ENCODE measurements at places on chromosomes 5 and 9.
A peak's percentile ranks its signal among the peaks of the same experiment; 100 is the strongest.

GRCh38 chr5:11941566-11941965 lies 37.3 kb upstream of the CTNND2 start:
- no peak overlapping the region for H3K27ac ChIP-seq
- DNase-seq = no peak
- H3K27me3 ChIP-seq = peaks cover 5% of the 10 kb centered on the region
- H3K4me3 ChIP-seq = no peak overlapping the region
- no peaks in the 10 kb centered on the region for H3K36me3 ChIP-seq

DNA sequence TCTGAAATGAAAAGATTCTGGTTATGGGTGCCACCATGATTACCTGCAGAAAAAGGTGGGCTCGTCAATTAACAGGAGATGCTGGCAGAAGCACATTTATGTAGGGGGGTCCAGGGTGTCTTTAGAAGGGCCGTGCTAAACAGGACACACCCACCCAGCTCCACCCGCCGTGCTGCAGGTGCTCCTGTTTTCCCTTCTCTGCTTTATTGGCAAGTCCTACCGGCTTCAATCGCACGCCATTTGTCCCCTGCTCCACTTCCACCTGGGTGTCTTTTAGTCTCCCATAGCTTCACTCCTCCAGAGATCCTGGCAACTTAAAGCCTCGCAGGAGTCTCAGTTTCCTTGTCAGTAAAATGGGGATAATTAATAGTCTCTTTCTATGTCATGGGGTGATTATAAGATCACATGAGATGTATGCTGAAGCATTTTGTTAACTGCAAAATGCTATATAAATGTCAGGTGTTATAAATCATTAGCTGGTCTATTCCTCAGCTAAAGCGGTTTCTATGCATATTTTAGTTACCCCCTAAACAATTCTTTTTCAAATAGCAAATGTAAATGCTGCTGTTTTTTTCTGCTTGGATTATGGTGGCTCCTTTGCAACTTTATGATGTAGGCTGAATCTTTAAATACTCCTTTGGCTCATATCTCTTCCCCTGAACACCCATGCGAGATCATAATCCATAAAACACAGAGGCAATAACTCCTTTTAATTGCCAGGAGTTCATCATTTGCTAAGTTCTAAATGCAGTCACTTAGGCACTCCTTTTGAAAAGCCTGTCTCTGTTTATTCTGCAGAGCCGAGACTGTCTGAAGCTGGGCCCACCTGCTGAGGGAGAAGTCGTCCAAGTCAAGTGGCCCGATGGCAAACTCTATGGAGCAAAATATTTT lies 406.9 kb downstream of the KDM4C start:
- no peaks in the 10 kb centered on the region for H3K27me3 ChIP-seq
- H3K27ac ChIP-seq = peak overlapping the region; percentile 73
- peaks cover 22% of the 10 kb centered on the region for H3K36me3 ChIP-seq
- H3K4me1 ChIP-seq = peaks cover 53% of the 10 kb centered on the region
- DNase-seq = no peak

GRCh38 chr5:17238521-17239041 lies 21.1 kb downstream of the BASP1 start:
- peaks cover 77% of the 10 kb centered on the region for H3K36me3 ChIP-seq
- peaks cover 9% of the 10 kb centered on the region for H3K27me3 ChIP-seq
- peak overlapping the region; percentile 93 for H3K27ac ChIP-seq
- no peak for DNase-seq
- H3K4me3 ChIP-seq = no peak overlapping the region
- peaks cover 22% of the 10 kb centered on the region for H3K4me1 ChIP-seq

- peaks cover 28% of the 10 kb centered on the region for H3K4me1 ChIP-seq
- peaks cover 22% of the 10 kb centered on the region for H3K36me3 ChIP-seq
- no peak overlapping the region for H3K4me3 ChIP-seq
- peaks cover 7% of the 10 kb centered on the region for H3K27me3 ChIP-seq
- DNase-seq = no peak
- no peak overlapping the region for H3K27ac ChIP-seq
Observed at GRCh38 chr9:19552282-19553105, 143.7 kb downstream of the ACER2 start.

- H3K4me3 ChIP-seq = no peak overlapping the region
- H3K4me1 ChIP-seq = peaks cover 13% of the 10 kb centered on the region
- H3K36me3 ChIP-seq = no peaks in the 10 kb centered on the region
- peaks cover 9% of the 10 kb centered on the region for H3K27me3 ChIP-seq
- no peak for DNase-seq
Observed at GRCh38 chr9:115747731-115748130, 405.9 kb upstream of the PAPPA start.

GRCh38 chr5:175796536-175797499 lies 74.6 kb upstream of the CPLX2 start:
- H3K36me3 ChIP-seq = no peaks in the 10 kb centered on the region
- peak overlapping the region; percentile 76 for H3K4me3 ChIP-seq
- H3K27me3 ChIP-seq = peaks cover 41% of the 10 kb centered on the region
- peak; percentile 97 for DNase-seq
- H3K4me1 ChIP-seq = peaks cover 29% of the 10 kb centered on the region

DNA sequence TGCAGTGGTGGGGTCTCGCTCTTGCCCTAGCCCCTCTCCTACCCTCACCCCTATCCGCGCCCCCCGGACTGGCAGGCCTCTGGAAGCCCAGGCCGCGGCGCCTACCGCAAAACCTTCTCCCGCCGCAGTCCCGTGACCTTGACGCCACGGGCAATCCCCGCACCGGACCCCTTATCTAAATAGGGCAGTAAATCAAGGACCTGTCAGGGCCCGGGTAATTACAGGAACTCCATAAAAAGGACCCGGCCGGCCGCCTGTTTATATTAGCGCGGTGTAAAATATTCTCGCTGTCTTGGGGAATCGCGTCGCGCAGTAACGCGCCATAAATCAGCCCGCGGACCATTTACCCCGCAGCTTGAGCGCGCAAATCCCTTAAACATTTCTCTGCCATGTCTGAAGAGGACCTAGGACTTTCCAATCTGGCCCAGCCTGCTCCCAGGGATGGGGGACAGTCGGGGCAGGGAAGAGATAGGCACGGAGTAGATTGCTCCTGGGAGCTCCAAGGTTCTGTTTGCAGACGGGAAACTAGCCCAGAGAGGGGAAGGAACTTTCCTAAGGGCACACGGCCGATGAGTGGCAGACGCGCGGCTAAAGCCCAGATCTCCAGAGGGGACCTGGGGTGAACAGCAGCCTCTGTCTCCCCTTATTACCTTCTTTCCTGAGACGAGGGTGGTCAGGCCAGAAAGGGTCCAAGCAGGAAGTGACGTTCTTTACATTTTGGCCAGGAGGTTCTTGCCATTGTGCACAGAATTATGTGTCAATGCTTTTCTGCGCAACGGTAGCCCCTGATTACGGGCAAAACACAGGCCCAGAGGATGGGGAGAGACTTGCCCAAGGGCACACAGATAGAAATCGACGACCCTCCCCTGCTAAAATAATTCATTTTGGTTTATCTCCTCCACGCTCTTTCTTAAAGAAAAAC lies 4.8 kb upstream of the HAND1 start:
- DNase-seq = peak; percentile 71
- H3K27ac ChIP-seq = no peak overlapping the region
- no peaks in the 10 kb centered on the region for H3K36me3 ChIP-seq

- peaks cover 3% of the 10 kb centered on the region for H3K36me3 ChIP-seq
- H3K27ac ChIP-seq = peak overlapping the region; percentile 39
- H3K4me3 ChIP-seq = no peak overlapping the region
- H3K4me1 ChIP-seq = peaks cover 42% of the 10 kb centered on the region
- H3K27me3 ChIP-seq = peaks cover 28% of the 10 kb centered on the region
- DNase-seq = no peak
Observed at GRCh38 chr9:89648247-89649000, 43.6 kb downstream of the GADD45G start.

DNA sequence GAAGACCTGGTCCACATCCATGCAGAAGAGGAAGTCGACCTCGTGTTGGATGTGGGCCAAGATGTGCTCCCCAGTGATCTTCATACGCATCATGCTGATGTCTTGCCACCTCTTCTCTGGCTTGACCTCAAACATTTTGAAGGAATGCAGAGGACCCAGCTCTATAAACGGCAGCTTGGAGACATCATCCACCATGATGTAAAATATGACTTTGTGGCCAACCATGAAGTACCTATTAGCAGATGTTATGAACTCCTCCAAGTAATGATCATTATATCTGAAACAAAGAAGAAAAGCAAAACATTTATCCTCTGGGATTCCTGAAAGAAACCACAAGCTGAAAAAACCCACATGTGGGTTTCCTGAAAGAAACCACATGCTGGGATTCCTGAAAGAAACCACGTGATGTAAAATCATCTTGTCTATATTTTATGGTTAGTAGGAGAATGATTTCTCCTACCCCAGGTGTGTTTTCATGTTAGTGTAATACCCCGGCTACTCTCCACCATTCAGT lies 52.3 kb downstream of the GGTA1 start:
- no peak overlapping the region for H3K27ac ChIP-seq
- H3K4me1 ChIP-seq = peaks cover 9% of the 10 kb centered on the region
- no peak for DNase-seq
- no peak overlapping the region for H3K4me3 ChIP-seq
- H3K36me3 ChIP-seq = no peaks in the 10 kb centered on the region
- H3K27me3 ChIP-seq = peaks cover 41% of the 10 kb centered on the region

GRCh38 chr5:88667496-88668201 lies 215.3 kb downstream of the MEF2C start:
- H3K4me3 ChIP-seq = no peak overlapping the region
- DNase-seq = peak; percentile 16
- H3K27me3 ChIP-seq = peaks cover 100% of the 10 kb centered on the region
- H3K27ac ChIP-seq = no peak overlapping the region

DNA sequence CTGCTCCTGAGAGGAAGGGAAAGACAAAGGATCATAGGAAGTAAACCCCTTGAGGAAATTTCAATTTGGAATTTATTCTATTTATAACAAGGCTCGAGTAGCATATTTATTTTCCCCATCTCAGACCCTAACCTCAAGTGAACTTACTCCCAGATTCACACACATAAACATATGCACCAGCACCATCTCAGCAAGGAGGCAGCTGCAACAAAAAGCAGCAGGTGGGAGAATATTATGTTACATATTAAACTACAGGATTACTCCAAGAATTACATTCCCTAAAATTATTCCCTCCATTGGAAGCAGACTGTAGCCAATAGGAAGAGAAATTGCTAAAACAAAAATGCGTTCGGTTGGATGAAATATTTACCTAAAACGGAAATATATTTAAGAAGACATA lies 108.4 kb upstream of the PRSS3 start:
- no peak overlapping the region for H3K27ac ChIP-seq
- no peaks in the 10 kb centered on the region for H3K27me3 ChIP-seq
- no peaks in the 10 kb centered on the region for H3K36me3 ChIP-seq
- DNase-seq = no peak

DNA sequence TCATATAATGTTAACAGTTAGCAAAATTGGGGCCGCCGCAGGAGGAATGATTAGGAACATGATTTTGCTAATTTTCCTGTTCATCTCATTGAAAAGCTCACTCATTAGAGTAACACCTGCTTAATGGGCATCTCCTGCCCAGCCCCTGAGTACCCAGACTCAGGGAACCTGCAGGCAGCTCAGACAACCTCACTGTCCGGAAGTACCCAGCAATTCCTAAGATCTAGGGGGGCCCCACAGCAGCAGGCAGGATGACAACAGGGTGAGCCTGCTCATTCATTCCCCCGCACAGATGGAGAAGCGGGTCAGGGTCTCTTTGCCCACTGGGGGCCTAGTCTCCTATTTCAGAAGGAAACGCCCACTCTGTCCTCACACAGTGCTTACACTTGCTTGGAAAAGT lies 12.6 kb downstream of the FAM78A start:
- peaks cover 47% of the 10 kb centered on the region for H3K4me1 ChIP-seq
- H3K27ac ChIP-seq = peak overlapping the region; percentile 59
- H3K4me3 ChIP-seq = no peak overlapping the region
- H3K36me3 ChIP-seq = peaks cover 8% of the 10 kb centered on the region
- no peak for DNase-seq
- peaks cover 6% of the 10 kb centered on the region for H3K27me3 ChIP-seq

DNA sequence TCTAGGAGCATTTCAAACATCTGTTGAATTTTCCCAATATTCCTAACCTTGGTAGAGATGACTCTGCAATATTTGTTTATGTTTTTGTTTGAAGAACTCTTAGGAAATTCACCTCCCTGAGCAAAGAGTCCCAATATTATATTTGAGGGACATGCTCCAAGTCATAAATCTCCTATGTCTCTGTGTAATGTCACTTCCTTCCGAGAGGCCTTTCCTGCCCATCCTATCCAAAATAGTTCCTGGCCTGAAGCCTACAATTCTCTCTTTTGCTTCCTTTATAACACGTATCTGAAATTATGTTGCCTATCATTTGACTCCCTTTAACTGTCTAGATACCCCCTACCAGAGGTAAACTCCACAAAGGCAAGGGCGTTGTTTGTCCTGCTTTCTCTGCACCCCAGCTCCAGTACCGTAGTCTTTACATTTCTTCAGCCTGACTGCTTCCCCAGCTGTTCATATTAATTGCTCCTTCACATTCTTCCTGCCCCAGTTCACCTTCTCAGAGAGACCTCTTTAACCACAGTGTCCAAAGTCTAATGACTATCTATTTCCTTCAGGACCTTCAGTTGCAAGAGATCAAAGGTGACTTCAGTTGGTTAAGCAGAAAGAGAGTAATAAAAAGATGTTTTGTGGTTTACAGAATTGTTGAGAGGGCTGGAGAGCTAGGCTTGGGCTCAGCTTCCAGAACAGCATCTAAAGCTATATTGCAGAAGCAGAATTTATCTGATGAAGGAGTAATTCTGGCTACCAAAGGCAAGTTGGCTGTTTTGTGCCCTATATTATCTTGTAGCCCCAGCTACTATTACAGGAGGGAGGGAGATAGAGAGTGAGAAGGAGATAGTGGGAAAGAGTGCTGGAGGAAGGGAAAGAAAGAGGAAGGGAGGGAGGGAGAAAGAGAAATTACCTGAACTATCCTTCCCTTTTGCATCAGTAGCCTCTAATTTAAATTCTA lies 109.3 kb upstream of the TMEM161B start:
- H3K36me3 ChIP-seq = peaks cover 19% of the 10 kb centered on the region
- H3K27me3 ChIP-seq = peaks cover 2% of the 10 kb centered on the region
- no peak overlapping the region for H3K4me3 ChIP-seq
- H3K27ac ChIP-seq = peak overlapping the region; percentile 17
- DNase-seq = no peak

DNA sequence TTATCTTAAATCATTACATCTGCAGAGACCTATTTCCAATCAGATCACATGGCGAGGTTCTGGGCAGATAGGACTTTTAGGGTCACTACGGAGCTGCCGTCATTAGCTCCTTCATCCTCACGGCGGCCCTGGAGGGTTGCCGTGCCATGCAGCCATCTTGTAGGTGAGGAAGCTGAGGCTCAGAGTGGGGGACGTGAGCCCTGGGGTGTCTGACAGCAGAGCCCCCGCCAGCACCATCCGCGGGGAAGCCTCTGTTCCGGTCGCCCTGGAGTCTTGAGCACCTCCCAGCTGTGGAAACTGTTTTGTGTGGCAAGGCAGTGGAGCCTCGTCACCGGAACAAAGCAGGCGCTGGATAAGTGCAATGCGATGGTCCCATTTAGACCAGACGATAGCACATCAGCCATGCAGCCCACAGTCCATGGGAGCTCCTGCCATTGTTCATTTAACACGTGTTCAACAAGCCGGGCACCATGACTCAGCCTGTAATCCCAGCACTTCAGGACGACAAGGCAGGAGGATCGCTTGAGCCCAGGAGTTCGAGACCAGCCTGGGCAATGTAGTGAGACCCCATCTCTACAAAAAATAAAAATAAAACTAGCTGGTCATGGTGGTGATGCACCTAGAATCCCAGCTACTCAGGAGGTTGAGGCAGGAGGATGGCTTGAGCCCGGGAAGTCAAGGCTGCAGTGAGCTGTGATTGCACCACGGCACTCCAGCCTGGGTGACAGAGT lies 61.9 kb downstream of the KCNT1 start:
- peaks cover 15% of the 10 kb centered on the region for H3K4me1 ChIP-seq
- no peak for DNase-seq
- H3K27me3 ChIP-seq = peaks cover 15% of the 10 kb centered on the region
- H3K36me3 ChIP-seq = no peaks in the 10 kb centered on the region
- no peak overlapping the region for H3K4me3 ChIP-seq

- H3K27me3 ChIP-seq = peaks cover 4% of the 10 kb centered on the region
- no peak for DNase-seq
Observed at GRCh38 chr5:83306572-83307241, 164.8 kb upstream of the VCAN start.
